ENCODE measurements at places on chromosomes 2 and 18.
A peak's percentile ranks its signal among the peaks of the same experiment; 100 is the strongest.

DNA sequence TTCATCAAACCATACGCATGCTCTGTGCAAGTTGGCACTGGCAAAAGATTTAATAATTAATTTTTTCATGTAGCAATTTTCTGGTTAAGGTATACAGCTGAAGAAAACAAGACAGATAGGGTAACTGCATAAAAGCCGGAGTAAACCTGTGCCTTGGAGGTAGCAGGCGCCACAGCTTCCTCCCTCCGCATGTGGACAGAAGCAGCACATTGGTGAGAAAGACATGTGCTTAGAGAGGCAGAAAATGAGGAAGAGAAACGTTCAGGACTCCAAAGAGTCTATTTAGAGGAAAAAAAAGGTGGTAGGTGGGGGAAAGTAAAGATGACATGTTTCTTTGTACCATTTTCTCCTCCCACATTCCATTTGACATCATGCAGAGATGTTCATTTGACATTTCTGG lies 9.3 kb downstream of the ST6GAL2 start:
- DNase-seq: no peak

DNA sequence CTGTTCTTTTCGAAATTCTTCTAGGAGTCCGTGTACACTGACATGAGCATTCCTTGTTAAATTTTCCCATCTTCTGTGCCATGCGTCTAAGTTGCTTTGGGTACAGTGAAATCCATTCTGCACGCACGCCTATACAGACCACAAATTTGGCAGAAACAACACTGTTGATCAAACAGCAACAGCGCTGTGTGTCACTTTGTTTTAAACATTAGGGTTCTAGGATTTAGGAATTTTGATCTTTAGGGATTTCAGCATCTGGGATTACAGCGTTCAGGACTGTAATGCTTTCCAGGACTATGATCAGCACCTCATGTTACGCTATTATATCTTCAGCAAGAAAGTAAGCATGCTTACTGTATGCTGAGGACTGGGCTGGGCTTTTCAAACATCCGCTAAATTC lies 47.1 kb upstream of the FHL2 start:
- peak; percentile 32 for DNase-seq

- DNase-seq: peak; percentile 77
Measured at GRCh38 chr2:237998530-237998929, 31.7 kb downstream of the UBE2F start.

- peak; percentile 44 for DNase-seq
Measured at GRCh38 chr2:15159751-15160177, 401.4 kb downstream of the NBAS start.

- no peak for DNase-seq
Measured at GRCh38 chr2:231321556-231322334, 73.8 kb upstream of the B3GNT7 start.

- no peak for DNase-seq
Measured at GRCh38 chr2:72292433-72292832, 144.8 kb upstream of the CYP26B1 start.

DNA sequence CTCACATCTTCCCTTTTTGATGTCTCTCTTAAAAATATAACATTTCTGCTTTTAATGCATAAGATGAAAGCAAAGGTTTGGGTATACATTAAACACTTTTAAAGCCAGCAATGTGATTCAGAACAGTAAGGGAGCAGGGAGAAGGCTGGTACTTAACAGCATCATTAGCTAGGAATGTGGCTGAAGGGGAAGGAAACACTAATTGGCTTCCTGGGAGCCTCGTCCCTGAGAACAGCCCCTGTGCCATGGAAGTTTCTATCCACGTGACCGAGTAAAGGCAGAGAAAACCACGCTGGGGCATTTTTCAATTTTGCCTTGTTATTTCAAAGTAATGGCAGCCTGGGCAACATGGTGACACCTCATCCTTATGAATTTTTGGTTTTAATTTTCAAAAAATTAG lies 109.2 kb upstream of the GPC1 start:
- DNase-seq: no peak

DNA sequence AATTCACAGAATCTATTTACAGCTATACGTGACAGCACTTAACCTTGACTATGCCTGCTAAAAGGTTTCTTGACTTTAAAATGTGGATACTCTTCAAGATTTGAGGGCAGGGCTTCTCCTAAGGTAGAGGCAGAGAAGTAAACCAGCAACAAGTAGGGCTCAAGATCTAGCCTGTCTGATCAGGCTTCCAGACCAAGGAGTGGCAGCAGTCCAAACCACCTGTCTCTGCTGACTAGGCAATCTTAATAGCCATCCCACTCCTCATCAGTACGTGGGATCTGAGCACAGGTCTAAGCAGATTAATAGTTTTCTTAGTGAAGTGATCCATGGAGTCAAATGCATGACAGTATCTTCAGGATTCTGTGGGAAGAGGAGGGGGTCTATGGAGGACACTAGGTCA lies 100.4 kb downstream of the GPD2 start:
- no peak for DNase-seq
